Mesenteric fat pad (tissue), 1 donor: ENCODE measurements at places on chromosomes 12 and 14.

DNA sequence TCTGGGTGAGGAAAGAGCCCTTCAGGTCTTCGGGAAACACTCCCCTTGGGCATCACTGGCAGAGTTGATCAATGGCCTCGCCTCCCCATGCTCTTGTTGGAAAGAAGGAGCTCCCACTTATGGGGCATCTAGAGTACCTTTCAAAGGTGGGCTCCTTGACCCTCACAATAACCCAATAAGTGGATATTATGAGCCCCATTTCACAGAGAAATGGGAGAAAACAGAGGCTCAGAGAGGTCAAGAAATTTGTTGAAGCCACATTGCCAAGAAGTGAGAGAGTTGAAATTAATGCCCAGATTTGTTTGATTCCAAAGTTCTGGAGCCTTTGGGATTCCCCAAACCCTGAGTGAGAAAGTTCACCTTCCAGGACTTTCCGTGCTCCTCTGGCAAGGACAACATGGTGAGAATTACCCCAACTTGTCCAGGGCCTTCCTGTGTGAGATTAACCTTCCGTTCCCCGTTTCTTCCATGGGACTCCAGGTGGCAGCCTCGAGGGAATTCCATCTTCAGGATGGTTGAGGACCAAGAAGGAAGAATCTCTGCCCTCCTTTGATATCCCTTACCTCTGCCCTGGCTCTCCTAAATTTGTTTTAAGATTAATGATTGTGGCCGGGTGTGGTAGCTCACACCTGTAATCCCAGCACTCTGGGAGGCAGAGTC lies 7.5 kb upstream of the CHD4 start:
- no peak for DNase-seq

DNA sequence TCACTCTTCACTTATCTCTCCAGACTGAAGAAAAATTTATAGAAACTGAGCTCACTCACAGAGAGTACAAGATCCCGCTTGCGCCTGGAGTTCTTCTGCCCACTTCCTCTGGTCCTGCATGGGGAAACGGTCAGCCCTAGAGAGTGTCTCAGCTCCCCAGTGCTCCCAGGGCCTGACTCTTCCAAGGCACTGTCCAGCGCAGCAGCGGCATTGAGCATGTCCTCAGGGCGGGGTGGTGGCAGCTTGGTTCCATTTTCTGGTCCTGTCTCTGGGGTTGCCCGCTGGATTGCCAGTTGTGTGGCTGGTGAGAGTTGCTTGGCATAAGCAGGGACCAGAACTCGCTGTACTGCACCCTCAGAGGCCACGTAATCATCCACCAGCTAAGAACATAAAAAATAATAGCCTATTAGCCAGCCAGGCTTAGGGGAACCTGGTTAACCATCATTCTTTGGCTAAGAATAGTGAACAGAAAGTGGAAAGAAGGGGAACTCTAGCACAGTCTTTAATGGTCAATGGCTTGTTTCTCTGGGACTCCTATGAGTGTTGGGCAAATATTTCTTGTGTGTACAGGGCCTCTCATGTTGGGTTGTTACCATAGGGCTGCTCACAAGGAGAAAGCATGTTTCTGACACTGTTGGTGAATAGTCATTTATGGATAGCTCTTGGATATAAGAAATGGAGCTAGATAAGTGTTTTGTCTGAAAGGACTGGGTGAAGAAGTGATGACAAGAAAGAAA lies 13.7 kb upstream of the AJUBA start:
- peak; percentile 62 for DNase-seq

DNA sequence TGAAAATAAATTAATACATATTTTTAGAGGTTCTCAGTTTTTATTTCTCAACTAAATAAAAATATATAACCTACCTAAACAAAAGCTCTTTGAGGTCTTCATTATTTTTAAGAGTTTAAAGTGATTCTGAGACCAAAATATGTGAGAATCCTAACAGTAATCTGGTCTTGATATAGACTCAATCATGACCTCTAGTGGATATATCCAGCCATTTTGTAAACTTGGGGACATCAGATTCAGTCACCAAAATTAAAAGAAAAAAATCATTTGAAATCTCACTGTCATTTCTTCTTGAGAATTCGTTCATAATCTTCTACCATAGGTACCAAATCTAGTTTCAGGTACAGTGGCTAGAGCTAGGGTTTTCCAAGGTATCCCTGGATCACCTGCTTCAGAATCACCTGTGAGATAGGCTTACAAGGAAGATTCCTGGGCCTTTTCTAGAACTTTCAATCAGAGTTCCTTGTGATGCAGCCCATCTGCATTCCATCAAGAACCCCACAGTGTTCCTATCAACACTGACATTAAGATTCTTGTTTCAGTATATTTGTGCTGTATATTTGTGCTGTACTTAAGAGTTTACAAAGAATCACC lies 214.9 kb downstream of the ADAMTS20 start:
- DNase-seq, result no peak

DNA sequence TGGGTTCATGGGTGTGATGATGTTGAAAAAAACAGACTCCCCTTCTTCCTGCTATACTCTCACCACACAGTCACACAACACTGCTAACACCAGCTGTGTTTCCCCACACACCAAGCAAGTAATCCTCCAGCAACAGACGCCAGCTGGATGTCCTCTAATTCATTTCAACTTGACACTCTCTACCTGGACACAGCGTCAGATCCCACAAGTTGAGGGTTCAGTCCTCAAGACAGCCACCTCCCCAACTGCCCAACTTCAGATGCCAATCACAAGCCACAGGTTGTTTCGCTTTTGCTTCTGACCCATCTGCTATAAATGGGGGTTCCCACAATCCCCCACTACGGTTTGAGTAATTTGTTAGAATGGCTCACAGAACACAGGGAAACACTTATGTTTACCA lies 49.3 kb downstream of the TMEM30B start:
- DNase-seq, result no peak

GRCh38 chr12:1507308-1507707 lies 87.1 kb downstream of the FBXL14 start:
- DNase-seq, result peak; percentile 74

DNA sequence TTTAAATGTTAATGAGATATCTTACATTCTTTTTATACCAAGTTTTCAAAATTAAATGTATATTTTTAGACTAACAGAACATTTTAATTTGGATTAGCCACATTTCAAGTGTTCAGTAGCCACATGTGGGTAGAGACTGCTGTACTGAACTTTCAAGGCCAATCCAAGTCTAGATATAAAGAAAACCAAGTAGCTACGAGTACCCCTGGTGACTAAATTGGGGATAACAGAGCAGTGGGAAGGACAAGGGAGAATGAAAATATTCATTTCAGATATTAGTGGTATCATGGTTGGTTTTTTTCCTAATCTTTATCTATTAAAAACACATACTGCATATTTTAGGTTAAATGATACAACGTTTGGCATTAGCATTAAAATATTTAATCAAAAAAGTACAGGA lies 69.4 kb upstream of the RHOJ start:
- DNase-seq, result no peak

DNA sequence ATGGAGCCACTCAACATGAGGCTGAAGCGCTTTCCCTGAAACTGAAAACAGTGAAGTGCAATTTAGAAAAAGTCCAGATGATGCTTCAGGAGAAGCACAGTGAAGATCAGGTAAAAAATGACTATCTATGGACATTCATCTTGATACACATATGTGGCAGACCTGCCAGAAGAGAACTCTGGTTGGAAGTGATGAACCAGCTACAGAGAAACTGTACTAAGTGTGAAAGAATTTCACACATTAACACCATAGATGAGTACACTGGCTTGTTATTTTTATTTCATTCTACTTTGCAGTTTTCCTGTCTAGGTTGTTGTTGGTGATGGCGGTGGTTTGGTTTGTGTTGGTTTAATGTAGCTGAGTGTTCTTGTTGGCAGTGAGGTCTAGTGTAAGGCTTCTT lies 174.7 kb downstream of the ESR2 start:
- DNase-seq, result no peak

DNA sequence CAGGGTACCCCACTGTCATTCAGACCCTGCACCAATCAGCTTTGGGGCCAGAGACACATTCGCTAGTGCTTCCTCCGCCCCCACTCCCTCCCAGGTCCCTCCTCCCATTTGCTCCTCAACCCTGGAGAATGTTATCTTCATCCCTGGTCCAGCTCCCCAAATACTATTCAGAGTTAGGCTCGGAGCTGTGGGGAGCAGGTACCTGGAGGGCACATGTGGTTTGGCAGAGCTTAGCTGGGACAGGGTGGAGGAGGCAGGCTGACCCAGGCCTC lies 19.5 kb downstream of the VSX2 start:
- DNase-seq, result no peak

DNA sequence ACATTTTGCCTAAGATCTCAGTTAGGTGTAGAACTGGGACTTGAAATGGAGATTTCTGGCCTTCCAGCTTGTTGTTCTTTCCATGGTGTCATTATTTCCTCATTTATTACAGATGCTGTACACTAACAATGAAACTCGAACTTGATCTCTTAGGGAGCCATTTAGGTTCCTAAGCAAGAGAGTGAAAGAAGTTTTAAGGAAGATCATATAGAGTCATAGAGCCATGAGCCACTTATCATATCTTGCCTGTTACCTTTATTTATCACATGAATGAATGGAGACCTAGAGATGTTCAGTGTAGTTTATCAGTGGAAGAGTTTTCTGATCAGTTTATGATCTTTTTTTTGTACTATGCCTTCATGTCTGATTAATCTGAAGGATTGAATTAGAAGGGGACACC lies 9.9 kb downstream of the HELB start:
- DNase-seq, result no peak

DNA sequence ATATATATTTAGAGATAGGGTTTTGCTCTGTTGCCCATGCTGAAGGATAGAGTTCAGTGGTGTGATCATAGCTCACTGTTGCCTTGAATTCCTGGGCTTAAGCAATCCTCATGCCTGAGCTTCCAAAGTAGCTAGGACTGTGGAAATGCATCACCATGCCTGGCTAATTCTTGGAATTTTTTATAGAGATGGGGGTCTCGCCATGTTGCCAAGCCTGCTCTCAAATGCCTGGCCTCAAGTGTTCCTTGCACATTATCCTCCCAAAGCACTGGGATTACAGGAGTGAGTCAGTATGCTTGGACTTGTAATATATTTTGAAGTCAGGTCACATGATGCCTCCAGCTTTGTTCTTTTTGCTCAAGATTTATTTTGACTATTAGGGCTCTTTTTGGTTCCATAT lies 178.0 kb downstream of the RPAP3 start:
- no peak for DNase-seq

- no peak for DNase-seq
Measured at GRCh38 chr12:128933039-128933438, 79.8 kb downstream of the GLT1D1 start.

DNA sequence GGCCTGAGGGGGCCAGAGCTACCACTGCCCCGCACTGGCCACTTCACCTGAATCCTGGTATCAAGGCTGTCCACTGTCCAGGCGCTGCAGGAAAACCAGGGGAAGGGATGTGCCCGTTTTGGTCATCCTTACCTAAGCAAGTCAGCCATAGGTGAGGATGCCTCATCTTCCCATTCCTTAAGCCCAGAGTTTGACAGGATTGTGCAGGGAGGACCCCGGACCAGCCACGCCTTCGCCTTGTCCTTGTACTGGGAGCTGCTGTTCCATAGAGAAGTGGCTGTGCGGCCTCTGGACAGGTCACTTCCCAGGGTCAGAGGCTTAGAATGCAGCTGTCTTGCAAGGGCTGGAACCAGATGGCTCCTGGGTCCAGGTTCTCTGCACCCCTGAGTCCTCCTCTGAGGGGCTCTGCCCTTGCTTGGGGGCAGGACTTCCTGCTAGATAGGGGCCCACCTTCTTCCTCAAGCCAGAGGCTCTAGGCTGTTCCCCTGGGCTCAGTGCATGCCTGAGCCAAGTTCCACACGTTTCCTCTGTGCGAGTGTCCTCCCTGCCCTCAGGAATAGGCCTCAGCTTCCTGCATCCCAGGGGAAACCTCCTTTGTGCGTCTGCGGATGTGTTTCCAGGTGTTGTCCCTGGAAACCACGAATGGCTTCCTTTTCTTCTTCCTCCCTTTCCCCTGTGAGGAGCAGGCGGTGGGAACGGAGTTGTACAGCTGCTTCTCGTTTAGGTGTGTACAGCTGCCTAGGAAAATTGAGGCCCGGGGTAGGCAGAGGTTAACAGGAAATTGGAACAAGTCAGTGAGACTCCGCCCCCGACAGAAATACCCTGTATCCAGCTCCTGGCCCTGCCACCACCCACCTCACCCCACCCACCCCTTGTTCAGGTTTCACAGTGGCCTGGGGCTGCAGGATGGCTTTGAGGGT lies 54.3 kb upstream of the RIN3 start:
- no peak for DNase-seq

DNA sequence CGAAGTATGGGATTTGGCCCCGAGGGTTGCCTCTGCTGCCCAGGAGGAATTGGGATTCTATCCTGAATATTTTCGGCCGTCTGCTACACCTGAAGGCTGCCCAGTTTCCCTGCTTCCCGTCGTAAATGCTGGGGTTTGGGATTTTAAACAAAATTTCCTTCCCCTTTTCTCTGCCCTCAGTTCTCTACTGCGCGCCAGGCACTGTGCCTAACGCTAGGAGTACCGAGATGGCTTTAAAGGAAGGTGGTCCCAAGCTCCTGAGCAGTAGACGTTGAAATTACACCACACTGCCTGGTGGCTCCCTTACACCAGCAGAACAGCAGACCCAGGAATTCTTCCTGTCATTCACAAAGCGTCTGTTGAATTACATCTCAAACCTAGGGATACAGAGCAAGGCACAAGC lies 566 bp upstream of the PRDM4 start:
- DNase-seq, result no peak

- peak; percentile 73 for DNase-seq
Measured at GRCh38 chr14:101758913-101759593, 2.5 kb upstream of the PPP2R5C start.

- DNase-seq, result no peak
Measured at GRCh38 chr12:122312926-122313325, 46.6 kb upstream of the VPS33A start.

DNA sequence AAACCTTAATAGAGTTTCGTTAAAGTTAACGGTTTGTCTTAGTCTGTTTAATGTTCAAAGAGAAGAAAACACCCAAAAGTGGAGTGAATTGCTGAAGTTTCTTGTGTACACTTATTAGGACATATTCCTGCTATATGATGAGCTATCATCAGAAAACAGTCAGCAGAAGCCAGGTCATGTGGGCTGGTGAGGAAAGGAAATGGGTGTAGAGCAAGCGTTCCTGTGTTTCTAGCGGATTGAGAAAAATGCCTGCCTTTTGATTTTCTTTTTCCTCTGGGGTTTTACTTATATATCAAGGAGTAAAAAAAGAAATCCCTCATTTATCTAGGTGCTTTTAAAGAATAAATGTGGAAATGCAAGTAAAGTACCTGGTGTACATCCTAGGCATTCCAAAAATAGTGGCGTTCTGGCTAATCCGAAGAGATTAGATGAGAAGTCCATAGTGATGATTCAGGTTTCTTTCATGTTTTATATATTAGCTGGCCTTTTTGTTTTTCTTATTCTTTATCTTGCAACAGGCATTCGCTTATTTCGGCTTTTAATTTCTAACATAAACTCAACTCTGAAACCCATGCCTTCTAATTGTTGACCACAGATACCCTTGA lies 50.7 kb downstream of the FLRT2 start:
- DNase-seq, result no peak

GRCh38 chr12:16622338-16622737 lies 16.4 kb upstream of the LMO3 start:
- no peak for DNase-seq

GRCh38 chr12:46933947-46934346 lies 108.2 kb upstream of the SLC38A4 start:
- DNase-seq, result no peak
